Urinary bladder (tissue), 4 donors: ENCODE measurements at places on chromosomes 11 and 22.

DNA sequence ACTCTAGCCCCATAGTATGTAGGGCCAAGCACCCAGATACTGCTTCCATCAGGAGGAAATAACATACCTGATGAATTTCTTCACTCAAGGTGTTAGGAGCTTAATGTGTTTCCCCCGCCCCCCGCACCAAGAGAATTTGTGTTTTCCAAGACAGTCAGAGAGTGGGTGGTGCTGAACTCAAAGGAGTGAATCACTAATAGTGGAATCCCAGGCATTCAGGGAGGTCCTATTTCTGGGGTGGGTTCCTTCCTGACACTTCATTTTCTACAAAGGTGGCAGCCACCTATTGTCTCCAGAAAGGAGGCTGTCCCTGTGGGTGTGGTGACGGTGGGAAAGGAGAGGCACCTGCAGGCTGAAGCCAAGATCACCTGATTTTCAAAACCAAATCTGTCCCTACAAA lies 50.8 kb upstream of the ELF5 start:
- no peak for DNase-seq

- DNase-seq: no peak
Measured at GRCh38 chr11:83116015-83116641, 40.8 kb upstream of the PCF11 start.

DNA sequence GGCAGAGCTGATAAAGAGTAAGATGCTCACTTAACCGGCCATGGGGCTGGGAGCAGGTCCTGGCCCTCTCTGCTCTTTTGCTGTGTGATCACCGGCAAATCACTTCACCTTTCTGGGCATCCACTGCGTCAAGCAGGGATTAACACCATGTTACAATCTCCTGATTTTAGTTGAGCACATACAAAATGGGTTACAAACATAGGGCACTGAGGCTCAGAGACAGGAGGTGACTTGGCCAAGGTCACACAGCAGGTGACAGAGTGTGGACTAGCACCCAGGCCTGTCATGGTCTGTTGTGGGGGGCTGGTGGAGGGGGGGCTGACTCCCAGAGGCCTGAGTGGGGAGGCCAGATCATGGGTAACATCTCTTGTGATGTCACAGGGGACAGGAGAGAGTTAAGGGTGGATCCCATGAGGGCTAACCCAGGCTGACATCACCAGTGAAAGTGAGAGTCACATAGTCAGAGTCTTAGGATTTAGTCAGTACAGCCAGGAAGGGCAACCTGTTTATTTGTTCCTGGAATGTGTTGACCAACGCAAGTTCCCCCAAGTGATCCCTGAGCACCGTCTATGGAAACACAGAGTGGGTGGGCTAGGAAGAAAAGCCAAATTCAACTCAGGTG lies 27.8 kb downstream of the GDPD5 start:
- DNase-seq: no peak

GRCh38 chr11:20119315-20119714 lies 41.0 kb downstream of the DBX1 start:
- no peak for DNase-seq

DNA sequence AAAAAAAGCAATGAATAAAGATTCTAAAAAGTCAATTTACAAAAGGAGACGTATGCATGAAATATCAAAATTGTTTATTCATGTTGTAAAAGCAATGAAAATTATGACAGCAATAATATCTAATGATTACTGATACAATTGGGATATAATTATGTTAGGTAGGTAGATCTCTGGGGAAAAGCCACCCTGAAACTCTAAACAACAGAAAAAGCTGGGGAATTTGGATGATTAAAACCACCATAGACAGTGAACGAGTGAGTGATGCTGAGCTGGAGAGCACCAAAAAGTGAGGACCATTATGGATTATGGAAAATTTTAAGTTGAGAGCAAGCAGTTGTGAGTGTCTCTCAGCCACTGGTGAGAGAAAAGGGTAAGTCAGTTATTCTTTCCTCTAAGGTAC lies at the start of gene OR10G8:
OR10G8 (plus strand) TSS at position 301 of the 400 bp plus-strand sequence. CDS start 2,825 bp downstream, outside the sequence.
- DNase-seq: no peak
